A549 treated with CpdA at 1 μM for 4 hours (cell line): ENCODE measurements at places on chromosomes 11 and 22. TPM values are rescaled to one million over a fixed set of nuclear protein-coding genes. Genes with fewer than 3 reads are reported as not detected.

Gene CASP5
- total RNA-seq = not detected in 5 replicates

Gene GPHA2
- not detected in 5 replicates for total RNA-seq

Gene LRRC32
- total RNA-seq = 0.09 to 0.30 TPM (median 0.15 TPM) in 5 replicates

Gene WT1
- total RNA-seq = 5.7 to 6.9 TPM (median 6.2 TPM) in 5 replicates

Gene CACNA1I
- 0.02 to 0.05 TPM (median 0.03 TPM) in 5 replicates for total RNA-seq

Gene H19
- total RNA-seq = 7.0 to 13.2 TPM (median 9.8 TPM) in 5 replicates

Gene SLC29A2
- total RNA-seq = 3.2 to 5.0 TPM (median 4.5 TPM) in 5 replicates

Gene IPO7
- 94.5 to 118 TPM (median 106 TPM) in 5 replicates for total RNA-seq

Gene IFITM1
- total RNA-seq = 0.24 to 0.82 TPM (median 0.49 TPM) in 4 of 5 replicates, not detected in the other

Gene CREB3L1
- total RNA-seq = 4.5 to 5.8 TPM (median 5.7 TPM) in 5 replicates

Gene VWCE
- 0.55 to 0.91 TPM (median 0.64 TPM) in 5 replicates for total RNA-seq

Gene MFNG
- 1.5 to 3.2 TPM (median 2.5 TPM) in 5 replicates for total RNA-seq

Gene MUC6
- under 0.01 to 0.01 TPM in 2 of 5 replicates, not detected in the others for total RNA-seq

Gene APOL5
- not detected in 5 replicates for total RNA-seq

Gene NDUFA6
- total RNA-seq = 62.2 to 74.5 TPM (median 69.0 TPM) in 5 replicates

Gene IL17REL
- total RNA-seq = not detected in 5 replicates

Gene IRAG1
- 0.01 to 0.05 TPM (median 0.02 TPM) in 5 replicates for total RNA-seq
